ENCODE measurements at places on chromosomes 4 and X.

GRCh38 chr4:36786519-36786918 lies 458.0 kb upstream of the NWD2 start:
- DNase-seq, result no peak

- DNase-seq, result no peak
Measured at GRCh38 chrX:129449148-129449547, 74.1 kb downstream of the SMARCA1 start.

DNA sequence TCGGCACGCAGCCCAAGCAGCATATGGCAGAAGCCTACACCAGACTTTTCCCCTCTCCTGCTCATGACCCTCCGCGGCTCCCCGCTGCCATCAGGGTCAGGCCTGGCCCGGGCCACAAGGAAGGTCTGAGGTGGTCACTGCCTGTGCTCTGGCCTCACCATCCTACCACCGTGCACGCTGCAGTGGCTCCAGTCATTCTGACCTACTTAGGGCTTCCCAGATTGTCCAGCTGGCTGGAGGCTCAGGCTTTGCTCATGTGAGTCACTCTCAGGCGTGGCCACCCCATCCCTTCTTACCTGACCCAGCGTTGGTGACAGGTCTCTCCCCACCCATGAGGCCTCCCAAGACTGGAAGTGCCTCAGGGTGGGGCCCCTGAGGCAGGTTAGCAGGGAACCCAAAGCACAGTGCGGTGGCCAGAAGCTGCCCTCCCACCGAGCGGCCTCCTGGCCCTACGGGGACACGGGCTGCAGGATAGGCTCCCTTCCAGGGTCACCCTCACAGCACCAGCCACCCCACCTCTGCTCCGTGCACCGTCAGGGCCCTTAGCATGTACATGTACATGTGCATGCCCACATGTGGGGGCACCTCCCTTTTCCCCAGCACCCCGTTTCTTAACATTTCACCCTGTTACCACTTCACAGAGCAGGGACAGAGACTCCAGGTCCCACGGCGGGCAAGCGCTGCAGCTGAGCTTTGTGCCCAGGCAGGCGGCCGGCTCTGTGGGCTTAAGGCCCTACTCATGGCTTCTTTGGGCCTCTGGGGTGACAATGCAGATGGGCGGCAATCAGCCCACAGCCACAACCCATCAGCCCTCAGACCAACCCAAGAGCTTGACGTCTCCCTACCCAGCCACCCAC lies 2.2 kb downstream of the TREX2 start:
- DNase-seq, result no peak

DNA sequence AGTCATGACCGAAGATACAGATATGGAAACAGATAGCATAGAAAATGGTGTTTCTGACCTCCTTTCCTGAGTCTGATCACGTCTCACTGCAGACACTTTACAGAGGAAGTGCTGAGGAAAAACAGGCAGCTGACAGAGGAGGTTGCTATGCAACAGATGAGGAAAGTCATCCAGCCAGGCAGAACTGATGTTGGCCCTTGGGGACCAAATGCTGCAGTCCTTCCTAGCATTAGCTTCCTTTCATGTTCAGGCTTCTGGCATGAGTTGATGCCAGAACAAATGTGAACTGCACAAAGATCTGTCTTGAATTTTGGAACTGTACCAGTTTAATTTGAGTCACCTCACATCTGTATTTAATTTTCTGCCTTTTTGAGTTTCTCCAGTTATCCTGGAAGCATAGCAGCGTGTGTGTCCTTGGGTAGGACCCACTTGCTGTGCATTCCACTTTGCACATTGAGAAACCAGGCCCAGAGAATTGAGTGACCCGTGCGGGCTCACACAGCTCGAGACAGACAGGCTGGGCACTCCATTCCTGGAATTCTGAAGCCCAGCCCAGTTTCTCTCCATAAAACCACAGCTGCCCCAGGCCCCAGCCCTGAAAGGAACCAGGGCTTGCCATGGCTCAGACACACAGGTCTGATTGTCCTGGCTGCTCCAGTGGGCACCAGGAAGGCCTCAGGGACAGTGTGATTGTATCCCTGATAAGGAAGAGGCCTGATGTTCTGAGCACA lies 1.4 kb upstream of the MAGED1 start:
- peak; percentile 1 for DNase-seq

DNA sequence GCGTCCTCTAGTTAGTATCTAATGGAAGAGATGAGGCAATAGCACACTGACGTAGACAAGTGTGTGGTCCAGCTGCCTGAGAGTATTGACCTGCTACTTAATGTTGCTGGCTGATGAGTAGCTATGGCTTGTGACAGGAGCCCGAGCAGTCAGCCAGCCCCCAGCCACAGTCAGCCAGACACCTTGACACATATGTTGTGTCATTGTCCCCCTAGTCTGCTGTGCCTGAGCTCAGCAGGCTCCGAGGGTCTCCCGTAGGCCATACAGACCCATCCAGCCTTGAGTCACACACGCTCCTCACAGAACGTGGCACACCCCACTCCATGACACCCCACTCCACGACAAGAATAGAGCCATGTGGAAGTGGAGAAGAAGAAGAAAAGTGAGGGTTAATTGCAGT lies 362.1 kb downstream of the UNC5C start:
- DNase-seq, result no peak

- DNase-seq, result peak; percentile 30
Measured at GRCh38 chrX:118974088-118974907, at the start of gene LONRF3. LONRF3 (plus strand) TSS chrX:118974618; CDS start chrX:118974781, 163 bp downstream.

DNA sequence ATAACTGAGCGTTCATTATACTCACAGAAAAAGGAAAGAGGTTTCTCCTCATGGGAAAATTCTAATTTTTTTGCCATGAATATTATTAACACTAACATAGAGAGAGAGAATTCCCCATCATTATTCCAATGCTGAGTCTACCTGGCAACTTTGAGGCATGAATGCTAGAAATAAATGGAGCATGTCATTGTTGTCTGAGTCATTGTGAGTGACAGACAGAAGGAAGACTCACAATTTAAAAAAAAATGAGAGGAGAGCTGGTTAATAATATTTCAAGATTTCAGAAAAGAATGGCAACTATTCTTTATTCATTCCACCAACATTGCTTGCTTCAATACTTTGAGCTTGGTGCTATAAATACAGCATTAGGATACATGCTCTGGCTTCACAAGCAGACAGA lies 170.4 kb upstream of the HS3ST1 start:
- DNase-seq, result no peak

DNA sequence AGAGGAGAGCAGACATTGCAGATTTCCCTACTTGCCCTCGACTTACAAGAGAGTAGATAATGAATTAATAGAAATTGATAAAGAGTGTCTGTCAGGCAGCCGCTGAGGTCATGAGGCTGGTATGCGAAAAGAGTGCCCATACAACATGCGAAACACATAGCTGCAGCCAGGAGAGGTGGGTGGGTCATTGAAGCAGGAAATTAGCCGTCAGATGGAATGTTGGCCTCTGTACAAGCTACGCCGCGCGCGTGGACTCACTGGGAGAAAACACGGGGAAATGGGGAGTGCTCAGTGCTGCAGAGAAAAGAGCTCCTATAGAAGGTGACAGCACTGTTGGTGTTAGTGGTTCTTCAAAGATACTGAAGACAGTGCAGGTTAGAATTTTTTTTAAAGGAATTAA lies 125.1 kb downstream of the RAPGEF2 start:
- DNase-seq, result no peak

DNA sequence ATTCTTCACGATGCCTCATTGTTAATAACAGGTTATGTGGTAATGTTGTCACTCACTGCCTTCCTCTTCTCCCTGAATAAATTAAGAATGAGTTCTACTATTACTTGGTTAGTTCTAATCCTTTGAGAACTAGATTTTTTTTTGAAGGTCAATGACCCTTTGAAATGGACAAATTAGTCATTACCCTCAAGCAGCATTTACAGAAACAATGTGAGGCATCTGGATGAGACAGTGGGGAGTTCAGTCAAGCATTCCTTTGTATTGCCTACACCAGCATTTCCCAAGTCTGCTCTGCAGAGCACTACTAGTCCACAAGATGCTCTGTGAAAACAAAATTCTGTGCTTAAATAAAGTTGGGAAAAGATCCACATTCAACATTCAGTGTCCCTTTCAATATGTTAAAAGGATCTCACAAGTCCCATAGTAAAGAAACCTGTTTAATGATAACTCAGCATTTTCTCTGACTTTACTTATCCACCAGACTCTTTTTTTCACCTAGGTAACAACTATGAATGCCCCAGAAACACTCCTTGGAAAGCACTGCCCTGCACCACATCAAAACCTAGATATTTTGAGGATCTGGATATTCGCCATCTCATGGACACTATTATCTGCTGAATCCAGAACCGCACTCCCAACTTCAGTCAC lies 60.6 kb downstream of the CHRDL1 start:
- no peak for DNase-seq

GRCh38 chr4:26803211-26803861 lies 57.3 kb upstream of the STIM2 start:
- DNase-seq, result no peak

- peak; percentile 12 for DNase-seq
Measured at GRCh38 chrX:43949669-43950068, 23.5 kb downstream of the NDP start.

DNA sequence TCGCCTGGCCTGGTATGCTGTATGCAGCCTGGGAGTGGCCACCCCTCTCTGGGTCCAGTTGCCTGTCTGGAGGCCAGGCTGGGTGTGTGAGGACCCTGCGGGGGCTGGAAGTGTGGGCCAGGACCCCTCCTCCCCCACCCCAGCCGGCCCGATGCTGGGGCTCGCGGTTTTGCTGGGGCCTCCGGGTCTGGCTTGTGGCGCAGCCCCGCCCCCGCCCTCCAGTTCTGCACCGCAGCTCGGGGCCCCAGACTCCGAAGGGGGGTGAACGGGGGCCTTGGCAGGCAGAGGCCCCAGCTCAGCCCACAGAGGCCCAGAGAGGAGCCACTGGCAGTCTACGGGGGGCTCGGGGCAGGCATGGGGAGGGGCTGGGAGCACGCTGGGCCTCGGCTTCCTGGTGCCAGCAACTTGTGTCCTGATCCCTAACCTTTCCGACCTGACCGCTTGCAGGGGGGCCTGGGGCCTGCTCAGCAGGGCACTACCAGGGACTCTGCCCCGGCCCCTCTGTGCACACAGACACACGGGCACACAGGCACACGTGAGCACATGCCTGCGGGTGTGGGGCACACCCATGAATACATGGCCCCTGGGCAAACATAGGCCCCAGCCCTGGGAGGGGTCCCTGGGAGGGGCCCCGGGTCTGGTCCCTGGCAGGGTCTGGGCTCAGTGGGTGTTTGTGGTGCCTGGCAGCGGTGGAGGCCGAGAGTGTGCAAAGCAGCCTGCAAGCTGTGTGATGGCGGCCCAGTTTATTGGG lies 21.4 kb upstream of the FGFR3 start:
- DNase-seq, result no peak
